ENCODE measurements at places on chromosomes 6 and 20.

- DNase-seq = no peak
These were observed 8.8 kb upstream of the CDH22 start for GRCh38 chr20:46316984-46317684.

- peak; percentile 5 for DNase-seq
These were observed 38.1 kb upstream of the NOX3 start for GRCh38 chr6:155493694-155494143.

DNA sequence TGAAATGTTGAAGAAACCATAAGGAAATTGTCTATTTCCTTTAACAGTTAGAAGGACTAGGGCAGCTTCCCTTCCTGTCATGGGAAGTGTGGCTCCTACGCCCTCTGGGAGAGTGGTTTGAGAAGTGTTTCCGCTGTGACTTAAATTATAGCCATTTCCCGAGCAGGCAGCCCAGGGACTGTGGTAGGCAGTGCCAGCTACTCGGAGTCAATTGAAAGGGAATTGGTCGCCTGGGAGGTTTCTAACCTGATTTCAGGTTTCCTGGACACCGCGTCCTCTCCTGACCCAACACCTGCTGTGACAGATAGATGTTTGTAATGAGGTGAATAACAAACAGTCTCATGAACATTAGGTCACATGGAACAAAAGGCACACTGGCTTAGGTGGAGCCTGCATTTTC lies 256.1 kb upstream of the PLCB4 start:
- no peak for DNase-seq

DNA sequence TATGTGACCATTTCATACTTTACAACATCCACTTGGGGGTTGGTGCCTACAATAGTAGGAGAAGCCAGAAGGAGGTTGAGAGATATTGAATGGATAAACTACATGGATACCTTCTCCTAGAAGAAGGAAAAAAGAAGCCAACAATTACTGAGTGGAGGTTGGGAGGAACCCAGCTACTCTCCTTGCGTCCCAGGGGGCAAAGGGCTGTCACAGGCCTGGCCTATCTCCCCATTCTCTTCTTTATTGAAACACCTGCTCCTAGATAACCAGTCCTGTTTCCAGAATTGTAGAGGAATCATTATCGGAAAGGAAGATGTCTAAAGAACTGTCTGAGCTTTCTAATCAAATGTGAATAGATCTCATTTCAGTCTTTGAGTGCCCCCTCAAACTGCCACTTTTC lies 115.1 kb downstream of the MAP7 start:
- DNase-seq = no peak

- DNase-seq = no peak
These were observed 20.1 kb upstream of the RNGTT start for GRCh38 chr6:88983532-88983931.

GRCh38 chr6:151494235-151494935 lies 568 bp downstream of the CCDC170 start:
- DNase-seq = no peak

DNA sequence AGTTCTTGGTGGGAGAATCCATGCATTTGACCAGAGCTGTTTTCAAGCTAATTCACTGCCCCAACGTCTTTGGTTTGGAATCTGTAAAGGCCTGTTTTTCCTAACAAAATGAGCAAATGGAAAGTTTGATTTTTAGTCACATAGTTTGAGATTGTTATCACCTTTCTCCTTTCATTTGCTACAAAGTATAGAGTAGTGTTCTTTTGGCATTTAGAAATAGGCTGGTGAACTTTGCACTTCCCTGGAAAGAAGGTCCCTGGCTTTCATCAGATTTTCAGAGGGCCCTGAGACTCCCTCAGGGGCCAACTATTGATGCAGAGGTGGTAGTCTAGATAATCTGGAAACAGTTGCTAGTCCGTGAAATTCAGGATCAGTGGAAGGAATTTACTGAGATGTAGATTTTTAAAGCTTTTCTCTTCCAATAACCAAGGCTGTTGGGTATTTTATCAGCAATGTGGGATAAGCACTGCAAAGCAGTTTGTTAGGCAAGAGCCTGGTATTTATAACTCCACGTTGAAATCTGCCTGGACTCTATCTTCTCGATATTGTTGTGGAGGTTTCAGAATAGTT lies 1.7 kb downstream of the ARFGEF2 start:
- no peak for DNase-seq

DNA sequence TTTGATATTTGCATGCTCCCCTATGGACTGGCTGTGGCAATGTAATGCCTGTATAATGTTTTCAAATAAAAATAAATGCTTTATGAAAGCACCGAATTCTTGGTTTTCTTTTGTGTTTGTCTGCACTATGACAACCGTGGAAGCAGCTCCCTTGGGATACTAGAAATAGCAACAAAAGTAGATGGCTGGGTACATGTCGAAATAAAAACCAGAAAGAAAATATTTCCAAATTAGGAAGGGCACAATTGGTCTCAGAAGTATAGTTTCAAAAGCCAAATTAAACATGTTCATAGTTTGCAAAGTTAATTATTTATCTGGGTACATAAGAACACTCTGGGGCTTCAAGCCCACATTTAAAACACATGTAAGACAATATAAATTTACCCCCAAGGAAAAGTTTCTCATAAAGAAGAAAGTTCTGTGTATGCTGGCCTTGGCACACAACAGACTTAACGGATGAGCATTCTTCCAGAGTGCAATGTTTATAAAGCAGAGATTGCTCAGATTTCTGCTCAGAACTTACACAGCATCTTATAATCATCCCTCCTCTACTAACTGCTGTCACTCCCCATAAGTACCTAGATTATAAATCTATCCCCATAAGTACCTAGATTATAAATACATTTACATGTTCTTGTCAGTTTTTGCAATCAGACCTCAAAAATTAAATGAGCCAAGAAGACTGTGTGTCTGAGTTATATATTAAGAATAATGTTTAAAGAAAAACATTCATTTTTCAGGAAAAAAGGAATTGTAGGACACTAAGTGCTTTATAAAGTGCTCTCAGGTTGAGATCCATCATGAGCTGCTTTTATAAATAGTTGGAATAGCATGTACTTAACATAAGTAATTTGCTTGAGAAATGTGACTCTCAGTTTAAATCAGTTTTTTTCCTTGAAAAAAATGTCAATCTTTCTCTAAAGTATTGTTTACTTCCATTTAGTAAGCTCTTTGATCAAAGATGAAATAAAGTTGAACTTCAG lies 230.2 kb upstream of the PLN start:
- no peak for DNase-seq

- no peak for DNase-seq
These were observed 1.9 kb upstream of the TJAP1 start for GRCh38 chr6:43475516-43475915.

DNA sequence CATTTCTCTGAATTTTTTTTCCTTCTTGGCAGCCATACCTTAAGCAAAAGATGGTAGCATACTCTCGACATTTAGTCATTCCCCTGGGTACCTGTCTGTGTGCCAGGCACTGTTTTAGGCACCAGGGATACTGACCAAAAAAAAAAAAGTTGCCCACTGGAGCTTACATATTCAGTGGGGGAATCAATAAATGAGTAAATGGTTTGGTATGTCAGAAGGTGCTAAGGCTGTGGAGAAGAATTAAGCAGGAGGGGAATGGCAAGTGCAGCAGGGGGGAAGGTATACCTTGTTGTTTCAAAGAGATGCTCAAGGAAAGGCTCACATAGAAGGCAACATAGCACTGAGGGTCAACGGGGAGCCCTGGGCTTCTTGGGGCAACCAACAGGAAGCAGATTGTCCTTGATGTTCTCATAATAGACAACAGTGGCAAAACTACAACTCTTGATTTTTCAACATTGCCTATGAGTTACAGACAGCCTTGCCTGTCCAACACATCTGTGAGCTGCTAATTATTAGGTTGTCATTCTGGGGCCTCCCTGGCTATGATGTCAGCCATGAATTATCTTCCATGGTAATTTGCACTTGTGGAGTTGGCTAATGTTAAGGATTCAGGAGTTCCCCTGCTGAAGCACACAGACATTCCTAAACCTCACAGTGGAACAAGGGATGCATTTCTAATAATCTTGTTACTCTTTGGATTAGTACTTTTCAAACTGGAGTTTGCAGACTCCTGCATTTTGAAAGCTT lies 19.6 kb downstream of the NT5E start:
- no peak for DNase-seq

DNA sequence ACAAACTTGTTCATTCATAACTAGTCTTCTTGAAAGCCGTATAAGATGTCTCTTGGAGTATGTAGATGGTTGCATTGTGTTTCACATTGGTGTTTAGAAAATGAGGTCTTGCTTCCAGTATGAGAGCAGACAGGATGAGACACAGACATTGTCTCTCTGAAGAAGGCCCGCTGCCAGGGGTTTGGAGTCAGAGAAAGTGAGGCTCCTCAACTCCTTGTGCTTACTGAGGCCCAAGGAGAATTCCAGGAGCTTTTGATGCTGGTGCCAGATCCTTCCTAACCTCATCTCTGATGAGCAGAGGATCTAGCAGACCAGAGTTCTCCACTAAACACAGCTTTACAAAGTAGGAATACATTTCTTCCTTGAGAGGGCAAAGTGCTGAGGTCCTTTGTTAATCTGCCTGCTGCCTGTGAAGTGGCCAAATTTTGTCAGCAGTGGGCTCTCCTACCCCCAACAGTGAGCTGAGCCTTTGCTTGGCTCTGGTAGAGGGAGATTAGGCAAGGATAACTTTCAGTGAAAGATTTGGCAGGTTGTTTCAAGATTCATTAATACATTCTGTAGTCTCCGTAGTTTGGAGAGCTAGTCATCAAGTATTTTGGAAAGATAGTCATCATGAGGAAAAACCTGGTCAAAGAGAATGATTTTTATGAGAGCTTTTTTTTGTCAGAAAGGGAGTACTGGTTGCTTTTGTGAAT lies 9.7 kb downstream of the MAPRE1 start:
- no peak for DNase-seq

GRCh38 chr6:42453654-42454427 lies 2.1 kb upstream of the TRERF1 start:
- no peak for DNase-seq

GRCh38 chr6:137893181-137893580 lies 26.1 kb downstream of the TNFAIP3 start:
- no peak for DNase-seq

GRCh38 chr20:362271-363254 lies 15.7 kb downstream of the NRSN2 start:
- DNase-seq = peak; percentile 80

DNA sequence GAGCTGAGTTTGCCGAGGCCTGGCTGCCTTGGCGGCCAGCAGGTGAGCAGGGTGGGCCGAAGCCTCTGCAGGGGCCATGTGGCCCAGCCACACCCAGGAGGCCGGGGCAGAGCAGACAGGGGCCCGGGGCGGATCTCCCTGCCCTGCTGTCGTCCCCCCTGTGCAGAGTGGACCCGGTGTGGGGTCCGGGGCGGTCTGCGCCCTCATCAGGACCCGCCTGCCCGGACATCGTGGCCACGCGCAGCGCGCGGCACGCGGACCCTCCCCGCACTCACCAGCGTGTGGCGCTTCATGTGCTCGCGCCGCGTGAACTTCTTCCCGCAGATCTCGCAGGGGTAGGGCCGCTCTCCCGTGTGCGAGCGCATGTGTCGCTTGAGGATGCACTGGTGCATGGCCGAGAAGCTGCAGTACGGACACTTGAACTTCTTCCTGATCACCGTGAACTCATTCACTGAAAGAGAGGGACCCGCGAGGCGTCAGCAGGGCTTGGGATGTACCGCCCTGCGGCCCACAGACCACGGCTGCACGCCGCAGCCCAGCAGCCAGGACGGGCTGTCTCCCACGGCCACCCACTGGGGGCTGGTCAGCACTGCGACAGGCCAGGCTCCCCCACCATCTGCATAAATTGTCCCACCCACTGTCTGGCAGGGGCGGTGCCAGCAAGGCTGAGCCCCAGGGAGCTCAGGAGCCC lies 13.0 kb downstream of the SLC2A4RG start:
- no peak for DNase-seq

- DNase-seq = no peak
These were observed 223.4 kb downstream of the FOXC1 start for GRCh38 chr6:1832844-1833787.

DNA sequence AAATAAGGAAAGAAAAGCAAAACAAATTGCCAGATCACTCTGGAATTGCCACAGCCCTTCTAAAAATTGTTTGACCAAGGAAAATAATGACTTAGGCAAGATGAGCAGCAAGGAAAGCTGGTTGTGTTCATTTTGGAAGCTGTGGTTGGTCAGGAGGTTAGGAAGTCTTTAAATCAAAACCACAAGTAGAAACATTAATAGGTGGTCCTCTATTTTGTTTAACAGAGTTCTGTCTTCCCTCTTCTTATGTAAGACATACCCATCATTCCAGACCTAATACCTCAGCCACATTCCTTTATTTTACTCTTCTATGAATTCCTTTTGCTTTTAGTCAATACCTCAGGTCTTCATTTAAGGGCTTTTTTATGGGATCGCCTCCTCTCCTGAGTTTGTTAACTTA lies 422.2 kb upstream of the PLCB4 start:
- no peak for DNase-seq

GRCh38 chr6:133268621-133269020 lies 27.5 kb downstream of the EYA4 start:
- no peak for DNase-seq

DNA sequence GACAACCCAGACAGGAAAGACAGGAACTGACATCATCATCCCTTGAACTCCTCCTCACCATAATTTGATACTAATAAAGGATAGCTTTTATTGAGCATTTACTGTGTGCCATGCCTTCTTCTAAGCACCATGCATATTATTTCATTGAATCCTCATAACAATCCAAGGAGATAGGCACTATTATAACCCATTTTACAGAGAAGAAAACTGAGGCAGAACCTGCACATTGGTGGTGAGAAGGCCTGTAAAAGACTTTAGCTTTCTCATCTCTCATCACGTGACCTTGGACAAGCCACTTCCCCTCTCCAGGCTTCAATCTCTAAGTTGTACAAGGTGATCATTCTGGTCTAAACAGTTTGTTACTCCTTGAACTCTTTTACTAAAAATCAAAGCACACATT lies 34.5 kb upstream of the PREX1 start:
- no peak for DNase-seq

GRCh38 chr20:51525241-51526105 lies 17.0 kb downstream of the NFATC2 start:
- DNase-seq = no peak

DNA sequence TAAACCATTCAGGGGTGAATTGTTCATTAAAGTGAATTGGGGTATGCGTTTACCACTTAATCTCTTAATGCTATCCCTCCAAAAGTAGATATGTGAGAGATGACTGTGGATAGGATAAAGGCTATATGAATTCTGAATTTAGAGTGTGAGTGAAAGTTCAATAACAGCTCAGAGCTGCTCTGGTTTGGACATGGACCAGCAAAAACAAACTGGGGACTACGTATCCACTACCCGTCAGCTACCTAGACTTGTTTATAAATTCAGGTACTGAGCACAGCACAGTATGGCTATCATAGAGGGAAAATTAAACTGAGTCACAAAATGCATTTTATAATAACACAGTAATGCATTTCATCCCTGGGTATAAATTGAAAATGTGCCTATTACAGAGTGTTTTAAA lies 44.4 kb downstream of the HDDC2 start:
- DNase-seq = no peak

- DNase-seq = no peak
These were observed 143.6 kb upstream of the STXBP5 start for GRCh38 chr6:147060636-147061035.

- DNase-seq = no peak
These were observed 11.9 kb upstream of the NPBWR2 start for GRCh38 chr20:64119301-64119680.
